ENCODE measurements at places on chromosomes 12 and 14.

DNA sequence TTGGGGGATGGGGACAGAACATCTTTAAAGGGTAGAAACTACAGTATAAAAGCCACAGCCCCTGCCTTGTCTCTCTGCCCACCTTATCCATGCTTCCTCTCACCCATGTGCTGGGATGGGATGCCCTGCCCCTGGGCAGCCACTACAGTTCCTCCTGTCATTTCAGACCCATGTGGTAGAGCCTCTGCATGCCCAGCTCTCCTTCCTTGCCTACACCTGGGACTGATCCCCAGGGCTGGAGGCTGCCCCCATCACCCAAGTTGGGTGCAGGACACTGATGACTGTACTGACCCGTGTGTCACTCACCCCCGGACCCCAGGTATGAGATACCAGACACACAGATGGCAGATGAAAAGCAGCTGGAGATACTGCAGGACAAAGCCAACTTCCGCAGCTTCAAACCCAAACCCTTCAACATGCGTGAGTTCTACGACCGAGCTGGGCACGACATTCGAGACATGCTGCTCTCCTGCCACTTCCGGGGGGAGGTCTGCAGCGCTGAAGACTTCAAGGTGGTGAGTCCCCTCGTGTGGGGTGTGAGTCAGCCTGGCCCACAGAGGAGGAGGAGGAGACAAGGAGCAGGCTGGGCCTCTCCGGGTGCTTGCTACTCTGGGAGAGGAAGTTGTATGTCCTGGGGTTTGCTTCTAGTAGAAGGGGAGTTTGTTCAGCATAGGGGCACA lies 2.2 kb downstream of the ASIC1 start:
- no peak for DNase-seq

GRCh38 chr14:55418411-55418810 lies 6.8 kb upstream of the ATG14 start:
- no peak for DNase-seq

GRCh38 chr14:22124073-22124613 lies 450.5 kb upstream of the OR4E1 start:
- no peak for DNase-seq

GRCh38 chr12:115667116-115667515 lies 610.4 kb downstream of the MED13L start:
- no peak for DNase-seq

GRCh38 chr14:72636871-72637270 lies 257.0 kb downstream of the DPF3 start:
- DNase-seq, result no peak

DNA sequence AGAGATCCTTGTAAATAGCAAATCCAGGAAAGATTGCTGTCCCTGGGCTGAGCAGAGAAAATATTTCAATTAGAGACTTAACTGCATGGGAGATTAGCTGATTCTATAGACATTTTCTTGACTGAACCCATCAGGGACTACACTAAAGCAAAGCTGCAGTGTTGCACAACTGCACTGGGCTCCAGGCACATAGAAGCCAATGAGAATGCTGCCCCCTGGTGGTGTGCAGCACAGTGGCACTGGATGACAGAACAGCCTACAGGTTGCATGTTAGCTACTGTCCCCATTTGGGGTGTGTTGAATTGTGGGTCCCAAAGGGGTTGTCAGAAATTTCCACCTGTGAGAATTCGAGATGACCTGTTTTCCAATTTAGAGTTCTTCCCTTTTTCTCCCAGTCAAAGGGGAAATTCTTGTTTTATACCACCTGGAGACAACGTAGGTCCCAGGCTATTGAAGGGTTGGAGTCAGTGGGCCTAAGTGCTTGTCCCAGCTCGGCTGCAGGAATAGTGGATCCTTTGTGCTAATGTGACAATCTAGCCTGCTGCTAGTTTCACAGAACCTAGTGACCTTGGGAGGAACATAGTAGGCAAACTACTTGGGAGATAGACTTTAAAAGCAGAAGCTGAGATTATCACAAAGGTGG lies 114.7 kb downstream of the SLC8A3 start:
- DNase-seq, result peak; percentile 62

- no peak for DNase-seq
These were observed 159.1 kb downstream of the RASSF9 start for GRCh38 chr12:85676816-85677749.

DNA sequence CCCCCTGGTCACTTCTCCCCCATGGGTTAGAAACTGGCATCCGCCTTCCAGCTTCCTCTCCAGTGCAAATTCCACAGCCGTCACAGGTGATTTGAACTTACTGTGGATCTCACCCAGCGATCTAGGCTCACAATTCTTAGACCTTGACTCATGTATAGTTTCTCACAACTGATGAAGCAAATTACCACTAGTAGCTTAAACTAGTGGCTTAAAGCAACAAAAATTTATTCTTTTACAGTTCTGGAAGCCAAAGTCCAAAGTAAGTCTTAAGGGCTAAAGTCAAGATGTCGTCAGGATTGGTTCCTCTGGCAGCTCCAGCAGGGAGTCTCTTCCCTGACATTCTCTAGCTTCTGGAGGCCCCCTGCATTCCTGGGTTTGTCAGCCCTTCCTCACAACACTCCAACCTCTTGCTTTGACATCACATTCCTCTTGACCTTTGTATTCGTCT lies 117.4 kb downstream of the KTN1 start:
- no peak for DNase-seq

DNA sequence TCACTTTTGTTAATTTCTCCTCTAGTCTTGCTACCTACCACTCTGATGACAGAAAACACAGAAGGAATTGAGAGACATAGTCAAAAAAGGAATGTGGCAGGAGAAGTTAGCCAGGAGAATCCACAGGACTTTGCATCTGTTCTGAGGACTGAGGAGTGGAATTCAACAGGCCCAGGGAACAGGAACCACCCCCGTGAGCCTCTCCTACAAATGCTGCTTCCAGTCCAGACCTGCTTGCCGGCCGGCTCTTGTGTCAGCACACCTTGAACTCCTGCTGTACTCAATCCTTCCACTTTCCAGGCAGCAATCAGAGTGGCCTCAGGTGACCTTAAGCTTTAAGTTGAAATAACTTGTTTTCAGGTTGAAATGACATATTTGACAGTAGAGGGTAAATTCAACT lies 903.1 kb downstream of the BCL11B start:
- DNase-seq, result no peak

- DNase-seq, result no peak
These were observed 29.2 kb downstream of the TMTC1 start for GRCh38 chr12:29754235-29755189.
